ENCODE measurements at places on chromosomes 3 and 15.

DNA sequence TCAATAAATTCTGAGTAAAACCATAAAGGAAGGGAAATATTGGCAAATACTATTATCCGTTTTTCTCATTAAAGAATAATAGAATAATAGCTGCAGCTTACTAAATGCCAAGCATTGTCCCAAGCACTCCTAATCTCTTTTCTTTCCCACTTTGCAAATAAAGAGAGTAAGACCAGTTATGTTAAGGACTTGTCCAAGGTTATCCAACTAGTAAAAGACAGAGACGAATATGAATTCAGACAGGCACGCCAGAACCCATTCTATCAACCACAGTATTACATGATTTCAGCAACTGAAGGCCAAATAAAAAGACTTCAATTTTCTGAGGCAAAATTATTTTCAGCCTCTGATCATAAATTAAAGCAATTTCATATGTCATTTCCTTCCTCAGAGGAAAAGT lies 235.5 kb downstream of the STAG1 start:
- no peak for DNase-seq

DNA sequence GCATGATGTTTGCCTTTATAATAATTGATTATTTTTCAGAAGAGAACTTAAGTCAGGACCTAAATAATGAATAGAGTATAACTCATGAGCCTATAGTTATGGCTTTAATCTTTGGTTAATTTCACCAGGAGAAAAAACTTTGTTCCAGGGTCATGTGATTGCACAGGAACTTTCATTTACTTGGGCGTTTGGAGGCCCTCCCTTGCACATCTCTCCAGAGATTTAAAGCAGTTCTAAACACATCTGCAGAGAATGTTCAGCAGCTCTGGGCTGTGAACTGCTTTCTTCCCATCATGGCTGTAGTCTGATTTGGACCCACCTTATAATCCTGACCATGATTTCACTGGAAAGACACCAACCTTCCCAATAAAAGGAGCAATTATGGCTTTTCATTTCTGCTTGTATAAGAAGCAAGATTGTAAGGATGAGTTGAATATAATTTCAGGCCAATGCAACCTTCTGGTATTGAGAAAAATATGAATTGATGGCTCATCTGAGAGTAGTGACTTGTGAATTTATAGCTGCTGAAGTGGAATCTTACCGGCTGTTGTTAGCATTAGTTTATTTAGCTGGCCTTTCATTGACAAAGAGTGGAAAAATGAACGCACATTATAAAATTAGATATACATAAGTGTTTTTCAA lies 80.9 kb upstream of the PRTG start:
- no peak for DNase-seq

GRCh38 chr3:66439666-66440344 lies 61.0 kb downstream of the LRIG1 start:
- DNase-seq, result no peak

- DNase-seq, result no peak
Observed at GRCh38 chr15:79376383-79376782, 55.8 kb upstream of the MINAR1 start.

DNA sequence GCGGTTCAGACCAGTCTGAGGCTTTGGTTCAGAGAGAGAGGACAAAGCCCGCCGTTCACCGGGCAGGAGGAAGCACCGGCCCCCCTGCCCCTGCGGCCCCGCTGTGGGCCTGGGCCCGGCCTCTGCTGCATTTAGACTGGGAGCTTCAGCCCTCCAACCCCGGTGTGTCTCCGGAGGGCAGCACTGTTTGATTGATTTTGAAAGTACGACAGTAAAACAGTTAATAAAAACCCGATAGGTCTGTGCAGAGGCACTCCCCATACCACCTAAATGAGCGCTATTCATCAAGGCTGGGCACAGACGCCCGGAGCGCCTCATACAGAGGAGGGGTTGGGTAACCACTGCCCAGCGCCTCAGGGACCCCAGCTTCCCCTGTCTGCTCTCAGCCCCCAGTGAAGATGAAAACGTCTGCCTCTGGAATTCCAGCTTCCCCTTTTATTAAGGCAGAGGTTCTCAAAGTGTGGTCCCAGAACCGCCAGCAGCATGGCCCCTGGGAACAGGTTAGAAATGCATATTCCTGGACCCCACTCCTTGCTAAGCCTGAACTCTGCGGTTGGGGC lies 256.7 kb upstream of the TLE3 start:
- no peak for DNase-seq

GRCh38 chr3:133595341-133595740 lies 21.9 kb downstream of the CDV3 start:
- DNase-seq, result no peak

DNA sequence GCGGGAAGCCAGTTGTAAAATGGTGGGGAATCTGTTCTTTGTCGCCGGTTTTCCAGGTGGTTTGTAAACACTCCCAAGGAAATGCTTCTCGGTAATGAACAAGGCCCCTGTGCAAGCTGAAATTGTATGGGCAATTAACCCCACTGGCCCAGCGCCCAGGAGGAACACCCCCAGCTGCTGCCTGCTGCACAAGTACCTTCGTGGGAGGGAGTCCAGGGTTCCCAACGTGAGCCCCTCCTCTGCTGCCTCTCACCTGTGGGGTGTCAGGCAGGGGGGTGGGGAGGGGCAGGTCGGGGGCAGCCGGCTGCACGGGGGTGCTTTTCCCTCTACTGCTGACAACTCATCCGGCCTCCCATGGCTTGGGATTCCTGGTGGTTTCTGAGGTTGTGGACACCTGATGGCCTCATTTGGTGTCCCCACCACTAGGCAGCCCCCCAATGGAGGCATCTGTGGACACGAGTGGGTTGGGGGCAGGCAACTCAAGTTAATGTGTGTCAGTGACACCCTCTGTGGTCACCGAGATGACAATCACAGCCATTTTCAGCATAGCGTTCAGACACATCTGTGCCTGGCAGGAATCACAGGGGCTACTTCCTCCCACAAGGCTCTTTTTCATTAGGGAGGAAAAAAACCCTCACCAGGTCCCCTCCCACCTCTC lies 35.6 kb upstream of the PRR23E start:
- peak; percentile 83 for DNase-seq

DNA sequence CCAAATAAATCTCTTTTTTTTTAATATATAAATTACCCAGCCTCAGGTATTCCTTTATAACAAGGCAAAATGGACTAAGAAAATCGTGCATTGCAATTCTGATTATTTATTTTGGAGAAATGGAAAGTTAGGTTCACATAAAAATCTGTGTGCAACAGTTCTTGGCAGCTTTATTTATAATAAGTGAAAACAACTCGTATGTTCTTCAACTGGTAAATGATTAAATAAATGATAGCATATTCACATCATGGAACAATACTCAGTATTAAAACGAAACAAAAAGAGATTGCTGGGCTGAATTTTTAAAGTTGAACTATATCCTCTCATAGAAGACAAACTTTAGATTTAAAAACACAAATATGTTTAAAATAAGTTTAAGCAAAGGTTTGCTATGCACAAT lies 176.3 kb upstream of the ZNF385D start:
- DNase-seq, result no peak

GRCh38 chr3:86303935-86304334 lies 687.0 kb downstream of the VGLL3 start:
- DNase-seq, result no peak

GRCh38 chr15:99100245-99101173 lies 4.4 kb upstream of the SYNM start:
- DNase-seq, result peak; percentile 72

DNA sequence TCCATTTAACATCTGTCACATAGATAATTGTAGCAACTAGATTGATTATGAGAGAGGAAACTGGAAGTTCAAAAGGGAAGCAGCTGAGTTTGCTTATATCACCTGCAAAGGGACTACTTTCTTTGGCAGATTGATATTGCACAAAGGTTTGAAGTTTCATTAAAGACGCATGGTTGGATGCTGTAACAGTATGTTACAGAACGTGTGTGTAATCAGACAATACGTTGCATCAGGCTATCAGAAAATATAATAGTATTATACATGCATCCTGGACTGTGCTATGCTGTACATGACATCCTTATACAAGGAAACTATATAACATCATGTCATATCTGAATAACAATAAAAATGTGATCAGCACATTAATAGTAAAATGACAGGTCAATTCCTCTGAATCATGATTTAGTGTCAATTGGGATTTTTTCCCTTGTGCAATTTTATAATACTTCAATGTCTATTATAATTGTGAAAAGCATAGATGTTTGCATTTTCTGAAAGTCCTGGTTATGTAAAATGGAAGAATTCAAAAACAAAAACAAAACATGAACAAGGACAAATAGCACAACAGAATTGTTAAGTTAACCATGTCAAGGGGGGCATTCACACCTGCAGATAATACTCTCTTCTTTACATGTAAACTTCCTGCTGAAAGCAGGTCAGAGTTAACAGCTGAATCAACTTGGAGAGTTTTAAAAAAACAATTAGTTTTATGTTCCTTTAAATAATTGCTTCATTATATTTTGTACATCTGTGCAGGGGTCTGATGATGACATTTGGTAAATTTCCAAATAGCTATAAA lies 283.2 kb upstream of the KCNH8 start:
- no peak for DNase-seq

DNA sequence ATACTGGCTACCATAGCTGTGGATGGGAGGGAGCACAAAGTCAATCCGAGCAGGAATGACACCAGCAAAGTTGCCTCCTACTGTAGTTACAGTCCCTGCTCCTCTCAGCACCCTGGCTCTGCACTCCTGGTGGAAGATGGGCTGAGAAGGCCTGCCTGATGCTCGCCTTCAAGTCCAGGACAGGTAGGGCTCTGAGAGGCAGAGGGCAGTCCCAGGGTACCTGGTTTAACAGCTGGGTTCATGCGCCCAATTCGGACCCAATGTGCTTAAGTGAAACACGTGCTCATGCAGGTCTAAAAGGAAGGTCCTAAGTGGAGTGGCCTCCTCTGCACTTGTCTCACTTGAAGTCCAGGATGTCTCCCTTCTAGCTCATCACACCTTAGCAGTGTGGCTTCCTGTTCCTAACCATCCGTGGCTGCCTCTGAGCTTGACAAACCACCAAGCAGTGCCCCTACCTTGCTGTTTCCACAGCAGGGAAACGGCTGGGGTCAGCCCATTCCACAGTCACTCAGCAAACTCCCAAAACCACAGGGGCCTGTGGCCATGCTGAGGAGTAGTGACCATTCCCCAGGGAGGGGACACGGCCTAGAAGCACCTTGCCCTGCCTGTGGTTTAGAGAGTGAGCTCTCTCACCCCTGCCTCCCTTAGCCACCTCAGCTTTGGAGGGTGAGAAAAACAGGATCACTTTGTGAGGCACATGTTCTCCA lies 3.9 kb upstream of the MUSTN1 start:
- DNase-seq, result no peak

- no peak for DNase-seq
Observed at GRCh38 chr3:132553826-132554225, 43.2 kb upstream of the ACKR4 start.

- no peak for DNase-seq
Observed at GRCh38 chr3:134392336-134392983, 18.2 kb upstream of the AMOTL2 start.

- no peak for DNase-seq
Observed at GRCh38 chr3:171640520-171641412, 169.5 kb downstream of the PLD1 start.

GRCh38 chr3:67292356-67293121 lies 294.4 kb downstream of the KBTBD8 start:
- no peak for DNase-seq

DNA sequence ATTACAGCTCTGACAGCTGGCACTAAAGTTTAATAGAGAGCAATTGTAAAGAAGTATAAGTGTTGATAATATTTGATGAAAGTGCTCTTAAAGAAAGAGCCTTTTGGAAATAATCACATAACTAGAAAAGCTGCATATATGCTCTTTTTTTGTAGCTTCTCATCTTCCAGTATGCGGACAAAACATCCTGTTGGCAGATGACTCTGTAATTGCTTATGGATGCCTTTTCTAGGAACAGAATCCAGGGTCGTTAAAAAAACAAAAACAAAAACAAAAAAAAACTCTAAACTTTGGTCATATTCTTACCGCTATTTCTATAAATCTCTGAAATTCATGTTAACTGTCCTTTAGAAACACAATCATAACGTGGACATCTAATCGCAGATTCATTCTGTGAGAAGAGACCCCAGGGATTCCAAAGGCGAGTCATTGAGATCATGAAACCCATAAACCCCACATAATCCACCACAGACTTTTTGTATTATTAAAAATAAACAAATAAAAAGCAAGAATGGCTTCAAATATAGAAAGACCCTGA lies 109.8 kb downstream of the EPHA3 start:
- DNase-seq, result no peak

- no peak for DNase-seq
Observed at GRCh38 chr3:72164635-72164978, 379.7 kb upstream of the PROK2 start.

DNA sequence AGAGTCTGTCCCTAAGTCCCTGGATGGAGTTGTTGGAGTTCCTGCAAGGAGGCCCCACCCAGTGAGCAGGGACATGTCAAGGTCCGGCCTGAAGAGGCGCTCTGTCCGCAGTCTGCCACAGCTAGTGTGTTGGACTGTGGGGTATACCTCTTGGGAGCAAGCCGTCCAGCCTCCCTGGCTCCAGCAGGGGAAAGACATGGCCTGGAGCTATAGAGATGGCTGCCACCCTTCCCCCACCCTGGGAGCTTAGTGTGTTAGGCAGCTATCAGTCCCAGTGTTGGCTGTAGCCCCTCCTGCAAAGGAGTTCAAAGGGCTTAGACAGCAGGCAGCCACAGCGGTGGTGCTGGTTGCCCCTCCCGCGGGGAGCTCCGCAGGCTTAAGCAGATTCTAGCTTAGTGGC lies 20.3 kb downstream of the IMPG2 start:
- DNase-seq, result no peak

DNA sequence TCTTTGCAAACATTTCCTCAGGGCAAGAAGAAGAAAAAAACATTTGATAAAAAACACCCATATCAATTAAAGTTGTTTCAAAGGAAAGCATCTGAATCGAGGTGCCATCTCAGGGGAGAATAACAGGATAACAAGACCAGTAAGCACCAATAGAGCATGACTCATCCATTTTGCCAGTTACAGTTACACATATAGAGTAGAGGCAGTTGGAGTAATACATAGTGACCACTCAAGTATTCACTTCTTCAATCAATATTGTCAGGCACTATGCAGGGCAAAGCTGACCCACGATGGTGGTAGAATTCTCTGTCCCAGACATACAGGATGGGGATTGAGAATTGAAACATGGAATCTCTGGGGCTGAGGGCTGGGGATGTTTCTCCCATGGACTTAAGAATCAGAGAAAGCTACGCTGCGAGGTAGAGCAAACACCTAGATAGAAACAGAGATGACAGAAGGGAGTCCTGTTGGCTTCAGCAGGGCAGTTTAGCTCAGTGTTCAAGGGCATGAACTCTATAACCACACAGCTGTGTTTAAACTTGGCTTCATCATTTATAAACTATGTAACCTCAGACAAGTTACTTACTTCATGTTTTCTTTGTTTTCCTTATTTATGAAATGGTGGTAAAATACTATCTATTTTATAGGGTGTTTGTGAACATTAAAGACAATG lies 186.4 kb upstream of the NANOGP8 start:
- no peak for DNase-seq

- DNase-seq, result no peak
Observed at GRCh38 chr3:14810070-14810791, 8.5 kb upstream of the FGD5 start.

- no peak for DNase-seq
Observed at GRCh38 chr3:116470605-116471197, 25.4 kb upstream of the LSAMP start.

GRCh38 chr3:184259396-184259877 lies 1.9 kb downstream of the CAMK2N2 start:
- no peak for DNase-seq

- DNase-seq, result no peak
Observed at GRCh38 chr3:71462586-71462985, 120.9 kb downstream of the FOXP1 start.

Data from NCI-H2171 (cell line).